Lower lobe of right lung (tissue), 2 donors: ENCODE measurements at places on chromosomes 4 and X. TPM values are rescaled to one million over a fixed set of nuclear protein-coding genes. Genes with fewer than 3 reads are reported as not detected.

- no peaks in the 10 kb centered on the region for H3K36me3 ChIP-seq
- H3K27me3 ChIP-seq = no peaks in the 10 kb centered on the region
- H3K4me1 ChIP-seq = no peaks in the 10 kb centered on the region
- no peak overlapping the region for H3K27ac ChIP-seq
- DNase-seq = no peak
- no peak overlapping the region for H3K4me3 ChIP-seq
Measured at GRCh38 chr4:15331930-15332329, 95.9 kb upstream of the C1QTNF7 start.

DNA sequence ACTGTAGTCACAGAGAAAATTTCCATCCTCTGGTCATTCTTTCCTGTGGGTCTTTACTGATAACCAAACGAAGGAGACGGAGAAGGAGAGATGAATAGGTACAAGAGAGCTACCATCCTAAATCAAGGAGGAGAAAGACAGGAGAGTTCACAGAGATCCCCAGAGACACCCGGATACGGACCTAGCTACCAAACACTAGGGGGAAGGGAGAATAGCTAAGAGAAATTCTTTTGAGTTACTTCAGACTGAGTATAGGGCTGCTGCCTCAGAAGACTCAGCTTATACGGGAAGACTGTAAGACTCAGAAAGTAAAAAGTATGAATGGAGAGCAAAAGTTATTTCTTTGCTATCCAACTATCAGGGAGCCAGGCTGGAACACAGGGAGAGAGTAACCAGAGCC lies 572.1 kb downstream of the C4orf33 start:
- H3K36me3 ChIP-seq = no peaks in the 10 kb centered on the region
- no peak overlapping the region for H3K4me3 ChIP-seq
- no peak overlapping the region for H3K27ac ChIP-seq
- H3K27me3 ChIP-seq = no peaks in the 10 kb centered on the region

DNA sequence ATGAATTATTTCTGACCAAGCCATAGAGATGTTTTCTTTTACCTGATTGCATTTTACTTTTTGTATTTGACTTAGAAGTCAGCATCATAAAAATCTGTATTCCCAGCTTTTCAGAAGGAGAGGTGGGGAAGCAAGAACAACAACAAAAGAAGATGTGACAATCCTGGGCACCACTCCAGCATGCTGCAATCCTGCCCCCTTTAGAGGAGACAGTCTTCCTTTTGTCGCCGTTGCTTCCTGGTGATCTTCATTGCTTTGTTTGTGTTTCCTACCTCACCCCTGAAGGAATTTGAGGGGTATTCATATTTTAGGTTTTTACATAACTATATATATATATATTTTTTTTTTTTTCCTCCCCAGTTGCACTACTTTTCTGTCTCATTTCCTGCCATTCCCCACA lies 3.7 kb downstream of the QRFPR start:
- no peaks in the 10 kb centered on the region for H3K36me3 ChIP-seq
- H3K4me3 ChIP-seq = no peak overlapping the region
- H3K4me1 ChIP-seq = peaks cover 10% of the 10 kb centered on the region
- H3K27me3 ChIP-seq = peaks cover 52% of the 10 kb centered on the region

- no peaks in the 10 kb centered on the region for H3K4me1 ChIP-seq
- H3K36me3 ChIP-seq = no peaks in the 10 kb centered on the region
- no peak for DNase-seq
- no peak overlapping the region for H3K27ac ChIP-seq
- no peak overlapping the region for H3K4me3 ChIP-seq
Measured at GRCh38 chr4:139492429-139492828, 38.5 kb downstream of the RAB33B start.

DNA sequence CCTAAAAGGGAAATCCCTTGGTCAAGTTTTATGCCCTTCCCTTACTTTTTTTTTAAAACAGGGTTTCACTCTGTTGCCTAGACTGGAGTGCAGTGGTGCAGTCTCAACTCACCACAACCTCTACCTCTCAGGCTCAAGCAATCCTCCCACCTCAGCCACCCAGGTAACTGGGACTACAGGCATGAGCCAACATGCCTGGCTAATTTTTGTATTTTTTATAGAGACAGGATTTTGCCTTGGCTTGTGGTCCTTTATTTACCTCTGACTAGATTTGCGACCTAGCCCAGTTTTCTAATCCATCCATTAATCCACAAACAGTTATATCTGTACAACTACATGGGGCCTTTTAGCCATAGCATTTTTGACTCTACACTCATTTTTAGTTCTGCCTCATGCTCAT lies 23.7 kb downstream of the CDS1 start:
- H3K4me3 ChIP-seq = no peak overlapping the region
- H3K27me3 ChIP-seq = no peaks in the 10 kb centered on the region
- no peaks in the 10 kb centered on the region for H3K4me1 ChIP-seq
- no peak overlapping the region for H3K27ac ChIP-seq
- no peaks in the 10 kb centered on the region for H3K36me3 ChIP-seq
- no peak for DNase-seq

GRCh38 chr4:109041463-109042360 lies 260.7 kb downstream of the COL25A1 start:
- H3K27ac ChIP-seq = no peak overlapping the region
- H3K4me3 ChIP-seq = no peak overlapping the region
- H3K4me1 ChIP-seq = peaks cover 5% of the 10 kb centered on the region

DNA sequence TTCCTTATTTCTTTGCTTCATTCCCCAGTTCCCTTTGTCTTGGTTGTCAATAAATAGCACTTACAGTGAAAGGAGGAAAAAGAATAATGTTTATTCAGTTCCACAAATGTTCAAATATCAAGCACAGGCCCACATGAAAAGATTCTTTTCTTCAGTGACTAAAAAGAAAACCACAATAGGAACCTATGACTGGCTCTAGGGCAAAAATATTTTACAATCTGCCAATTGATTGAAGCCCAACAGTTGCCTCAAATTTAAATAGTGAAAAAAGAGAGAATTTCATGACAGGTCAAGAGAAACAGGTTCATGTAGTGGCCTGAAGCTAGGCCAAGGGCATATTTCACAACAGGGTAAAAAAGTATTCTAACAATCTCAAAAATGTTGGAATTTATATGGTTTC lies 553.8 kb downstream of the CENPC start:
- no peak overlapping the region for H3K4me3 ChIP-seq
- H3K27ac ChIP-seq = no peak overlapping the region
- no peaks in the 10 kb centered on the region for H3K4me1 ChIP-seq
- no peaks in the 10 kb centered on the region for H3K27me3 ChIP-seq

DNA sequence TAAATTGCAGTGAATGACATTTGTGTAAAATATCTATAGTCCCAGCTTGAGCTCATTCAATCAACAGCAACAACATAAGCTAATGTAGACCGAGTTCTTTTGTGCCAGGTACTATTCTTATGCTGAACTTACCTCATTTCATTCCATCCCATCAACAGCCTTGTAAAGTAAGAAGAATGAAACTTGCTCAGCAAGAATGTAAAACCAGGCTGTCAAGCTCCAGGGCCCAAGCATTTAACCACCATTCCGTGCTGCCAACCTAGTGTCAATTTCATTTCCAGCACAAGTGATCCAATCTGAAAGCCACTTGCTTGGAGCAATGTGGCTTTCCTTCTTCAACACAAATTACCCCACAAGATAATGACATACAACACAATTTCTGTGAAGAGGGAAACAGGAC lies 36.6 kb downstream of the RASSF6 start:
- H3K27ac ChIP-seq = no peak overlapping the region
- no peaks in the 10 kb centered on the region for H3K36me3 ChIP-seq
- H3K4me3 ChIP-seq = no peak overlapping the region
- no peaks in the 10 kb centered on the region for H3K4me1 ChIP-seq

- no peak overlapping the region for H3K4me3 ChIP-seq
- H3K27ac ChIP-seq = no peak overlapping the region
- H3K36me3 ChIP-seq = no peaks in the 10 kb centered on the region
- H3K4me1 ChIP-seq = no peaks in the 10 kb centered on the region
Measured at GRCh38 chr4:151718984-151719955, 41.5 kb downstream of the GATB start.

GRCh38 chrX:118780509-118780908 lies 43.1 kb upstream of the ZCCHC12 start:
- H3K4me1 ChIP-seq = no peaks in the 10 kb centered on the region
- H3K36me3 ChIP-seq = peaks cover 11% of the 10 kb centered on the region
- no peak overlapping the region for H3K4me3 ChIP-seq

GRCh38 chrX:107563824-107564223 lies 64.5 kb upstream of the PRPS1 start:
- H3K27me3 ChIP-seq = no peaks in the 10 kb centered on the region
- no peak overlapping the region for H3K4me3 ChIP-seq
- H3K4me1 ChIP-seq = no peaks in the 10 kb centered on the region
- no peaks in the 10 kb centered on the region for H3K36me3 ChIP-seq
- no peak overlapping the region for H3K27ac ChIP-seq
- no peak for DNase-seq

DNA sequence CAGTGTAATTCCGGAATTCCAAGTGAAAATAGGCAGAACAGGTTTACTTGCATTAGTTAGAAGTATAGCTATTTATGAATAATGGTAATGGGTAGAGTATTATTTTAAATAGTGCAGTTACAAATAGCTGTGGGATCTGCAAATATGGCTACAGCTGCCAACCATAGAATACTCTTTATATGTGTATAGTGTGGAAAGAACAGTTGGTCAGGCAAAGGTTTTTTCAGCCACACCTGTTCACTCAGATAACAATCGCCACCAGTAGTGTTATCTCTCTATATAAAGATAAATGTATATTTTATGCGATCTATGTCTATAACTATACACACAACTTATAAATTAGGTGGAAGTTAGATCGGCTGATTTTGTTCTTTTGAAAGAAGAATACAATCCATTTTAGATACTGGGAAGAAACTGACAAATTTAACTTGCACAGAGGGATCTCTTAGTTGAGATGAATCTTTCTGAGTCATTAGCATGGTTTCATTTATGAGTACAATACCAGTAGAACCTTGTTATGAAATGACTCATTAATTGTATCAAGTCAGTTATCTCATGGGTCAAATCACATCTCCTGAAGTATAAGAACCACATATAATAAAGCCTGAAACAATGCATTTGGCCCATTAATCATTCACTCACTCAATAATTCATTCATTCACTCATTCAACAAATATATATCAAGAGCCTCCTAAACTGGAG lies 100.9 kb upstream of the NR3C2 start:
- no peaks in the 10 kb centered on the region for H3K27me3 ChIP-seq
- no peaks in the 10 kb centered on the region for H3K36me3 ChIP-seq
- H3K4me1 ChIP-seq = no peaks in the 10 kb centered on the region
- no peak overlapping the region for H3K27ac ChIP-seq
- DNase-seq = no peak

DNA sequence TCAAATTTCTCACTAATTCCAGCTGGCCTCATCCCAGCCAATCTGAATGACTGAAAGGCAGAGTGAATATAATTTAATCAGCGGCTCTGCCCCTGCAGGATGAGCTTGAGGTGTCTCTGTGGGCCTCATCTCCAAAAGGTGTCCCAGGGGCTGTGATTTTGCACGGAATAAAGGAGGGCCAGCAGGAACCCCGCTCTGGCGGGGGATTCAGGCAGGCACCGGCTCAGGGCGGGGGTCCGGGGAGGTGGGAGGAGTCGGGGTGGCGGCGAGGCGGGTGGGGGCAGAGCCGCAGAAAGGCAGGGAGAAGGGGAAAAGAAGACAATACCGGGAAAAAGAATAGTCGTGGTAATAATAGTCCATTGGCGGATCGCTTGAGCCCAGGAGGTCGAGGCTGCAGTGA lies 16.0 kb upstream of the ERCC6L start:
- no peaks in the 10 kb centered on the region for H3K27me3 ChIP-seq
- H3K27ac ChIP-seq = no peak overlapping the region
- no peaks in the 10 kb centered on the region for H3K36me3 ChIP-seq
- no peaks in the 10 kb centered on the region for H3K4me1 ChIP-seq
- no peak for DNase-seq

GRCh38 chr4:13990596-13991589 lies 363.4 kb upstream of the BOD1L1 start:
- no peaks in the 10 kb centered on the region for H3K36me3 ChIP-seq
- no peak overlapping the region for H3K27ac ChIP-seq
- H3K4me3 ChIP-seq = no peak overlapping the region
- H3K27me3 ChIP-seq = no peaks in the 10 kb centered on the region

- no peak overlapping the region for H3K27ac ChIP-seq
- no peak overlapping the region for H3K4me3 ChIP-seq
- H3K36me3 ChIP-seq = no peaks in the 10 kb centered on the region
- no peaks in the 10 kb centered on the region for H3K27me3 ChIP-seq
Measured at GRCh38 chr4:133598779-133599178, 449.7 kb downstream of the PCDH10 start.

DNA sequence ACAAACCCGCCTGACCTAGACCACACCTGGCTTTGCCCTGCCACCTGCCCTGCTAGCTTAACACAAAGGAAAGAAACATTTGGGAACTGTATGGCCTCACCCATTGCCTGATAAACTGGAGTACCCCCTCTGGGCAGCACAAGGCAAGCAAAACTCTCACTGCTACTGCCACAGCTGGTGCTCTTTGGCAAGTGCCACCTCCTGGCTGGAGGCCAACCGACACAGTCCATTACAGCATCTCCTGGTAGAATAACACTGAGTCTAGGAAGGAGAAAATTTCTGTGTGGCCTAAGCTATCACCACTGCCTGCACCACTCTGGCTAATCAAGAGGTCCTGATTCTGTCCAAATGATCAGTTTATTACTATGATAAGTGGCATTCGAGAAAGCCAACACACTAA lies 18.9 kb upstream of the SPANXN3 start:
- no peak overlapping the region for H3K4me3 ChIP-seq
- no peaks in the 10 kb centered on the region for H3K36me3 ChIP-seq
- DNase-seq = no peak
- H3K4me1 ChIP-seq = no peaks in the 10 kb centered on the region
- H3K27me3 ChIP-seq = no peaks in the 10 kb centered on the region
- no peak overlapping the region for H3K27ac ChIP-seq

DNA sequence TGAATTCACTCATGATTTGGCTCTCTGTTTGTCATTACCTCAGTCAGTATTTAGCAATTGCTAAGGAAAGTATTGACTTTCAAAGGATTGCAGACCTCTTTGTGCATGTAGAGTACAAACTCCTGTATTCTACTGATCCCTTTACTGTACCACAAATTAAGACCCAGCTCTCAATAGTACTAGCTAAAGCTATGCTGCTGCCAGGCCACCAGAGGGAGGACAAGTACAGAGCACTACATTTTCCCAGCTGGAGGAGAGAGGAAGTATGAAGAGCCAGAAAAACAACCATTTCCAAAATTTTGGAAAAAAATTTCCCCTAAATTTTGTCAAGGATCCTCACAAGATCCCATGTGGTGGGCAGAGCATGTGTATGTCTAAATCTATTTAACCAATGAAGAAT lies 175.0 kb upstream of the MTMR8 start:
- no peaks in the 10 kb centered on the region for H3K27me3 ChIP-seq
- H3K4me3 ChIP-seq = no peak overlapping the region
- no peak for DNase-seq
- H3K4me1 ChIP-seq = no peaks in the 10 kb centered on the region
- no peaks in the 10 kb centered on the region for H3K36me3 ChIP-seq

Gene PPP3CA
- 50.2 TPM for total RNA-seq

Gene DMD
- 29.4 TPM for total RNA-seq

Gene NWD2
- not detected for total RNA-seq

Gene MTTP
- total RNA-seq = 0.15 TPM

Gene TLR3
- total RNA-seq = 26.8 TPM

Gene HMX1
- total RNA-seq = not detected

Gene DACH2
- total RNA-seq = not detected
